Mucosa of gallbladder (tissue), 1 donor: ENCODE measurements at places on chromosomes 7 and 10.

DNA sequence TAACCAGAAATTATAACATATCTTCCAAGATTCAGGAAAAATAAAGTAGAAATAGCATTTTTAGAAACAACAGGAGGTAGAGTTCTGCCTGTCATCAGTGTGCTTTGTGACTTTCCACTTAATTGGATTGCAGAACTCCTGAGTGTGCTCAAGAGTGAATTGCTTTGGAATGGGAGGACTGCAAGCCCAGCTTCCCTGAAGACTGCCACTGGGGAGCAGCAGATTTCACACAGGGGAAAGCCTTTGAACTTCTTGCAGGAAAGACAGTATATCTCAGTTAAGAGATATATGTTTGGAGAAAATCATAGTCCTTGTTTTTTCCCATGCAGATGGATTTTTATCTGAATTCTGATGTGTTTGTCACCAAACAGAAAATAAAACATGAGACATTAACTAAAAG is 124.5 kb downstream of the TMEM168 start:
- DNase-seq = no peak

- no peak for DNase-seq
These were observed 4.3 kb upstream of the SMKR1 start for GRCh38 chr7:129498021-129498420.

GRCh38 chr10:92714152-92714845 is 24.5 kb downstream of the HHEX start:
- DNase-seq = no peak

DNA sequence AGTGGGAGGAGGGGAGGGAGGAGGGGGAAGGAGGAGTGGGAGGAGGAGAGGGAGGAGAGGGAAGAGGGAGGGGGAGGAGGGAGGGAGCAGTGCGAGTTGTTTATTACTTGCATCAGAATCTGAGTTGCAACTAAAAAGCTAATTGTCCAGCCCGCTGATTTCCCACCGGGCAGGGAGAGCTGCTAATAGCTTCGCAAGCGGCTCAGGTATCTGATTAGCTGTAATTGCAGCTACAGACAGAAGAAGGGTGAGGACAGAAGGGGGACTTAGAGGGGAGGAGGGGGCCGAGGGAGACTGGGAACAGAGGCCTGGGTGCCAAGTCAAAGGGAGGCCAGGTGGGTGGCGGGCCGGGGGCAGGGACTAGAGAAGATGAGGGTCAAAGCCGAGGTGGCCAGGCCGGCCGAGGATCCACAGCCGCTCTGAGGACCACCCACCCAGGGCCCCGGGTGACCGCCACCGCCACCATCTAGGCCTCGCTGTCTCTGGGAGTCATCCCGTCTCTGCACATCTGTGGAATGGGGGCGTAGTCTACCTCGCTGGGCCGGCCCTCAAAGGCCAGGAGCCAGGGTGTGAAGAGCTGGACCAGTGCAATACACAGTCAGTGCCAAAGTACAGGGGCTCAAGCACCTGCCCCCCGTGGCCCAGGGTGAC is 54.2 kb downstream of the MICALL2 start:
- no peak for DNase-seq
